ENCODE measurements at places on chromosomes 2 and 18. TPM values are rescaled to one million over a fixed set of nuclear protein-coding genes. Genes with fewer than 3 reads are reported as not detected.

GKN1 gene
- not detected for total RNA-seq

ITGA6 gene
- 204 TPM for total RNA-seq

ZNF512 gene
- not detected for total RNA-seq

CYP27C1 gene
- total RNA-seq = 0.36 TPM

ABCG5 gene
- not detected for total RNA-seq

CCNYL1 gene
- 19.2 TPM for total RNA-seq

NPHP1 gene
- 1.3 TPM for total RNA-seq
